ENCODE measurements at places on chromosomes 1 and 21. TPM values are rescaled to one million over a fixed set of nuclear protein-coding genes. Genes with fewer than 3 reads are reported as not detected.

GRCh38 chr1:16969057-16969611, 11.3 kb downstream of the MFAP2 start:
- no peak for DNase-seq

DNA sequence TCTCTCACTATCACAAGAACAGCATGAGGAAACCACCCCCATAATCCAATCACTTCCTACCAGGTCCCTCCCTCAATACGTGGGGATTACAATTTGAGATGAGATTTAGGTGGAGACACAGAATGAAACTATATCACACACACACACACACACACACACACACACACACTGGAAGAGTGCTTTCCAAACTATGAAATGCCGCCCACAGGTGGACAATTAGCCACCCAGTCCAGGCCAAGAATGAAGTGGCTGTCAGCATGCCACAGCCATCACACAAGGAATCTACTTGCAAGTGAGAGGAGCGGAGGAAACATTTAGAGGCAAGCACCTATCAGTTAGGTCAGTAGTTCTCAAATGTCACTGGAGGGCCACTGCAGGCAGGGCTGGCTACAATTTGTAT, 105.4 kb upstream of the HOOK1 start:
- no peak for DNase-seq

DNA sequence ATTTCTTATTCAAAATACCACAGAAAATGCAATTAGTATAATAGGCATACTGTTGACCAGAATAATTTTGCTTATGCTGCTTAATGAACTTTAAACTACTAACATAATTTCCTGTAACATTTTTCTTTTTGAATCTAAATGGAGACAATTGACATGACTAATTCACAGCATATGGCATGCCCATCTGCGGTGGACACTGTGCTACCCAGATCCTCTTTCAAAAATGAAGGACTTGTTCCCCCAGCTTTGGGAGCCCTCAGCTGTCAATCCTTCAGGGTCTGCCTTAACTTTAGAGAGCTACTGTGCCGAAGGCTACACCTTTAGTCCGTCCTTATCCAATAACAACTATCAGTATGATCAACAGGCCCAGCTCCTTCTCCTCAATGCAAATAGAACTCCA, 789.0 kb downstream of the PLA2G4A start:
- no peak for DNase-seq

DNA sequence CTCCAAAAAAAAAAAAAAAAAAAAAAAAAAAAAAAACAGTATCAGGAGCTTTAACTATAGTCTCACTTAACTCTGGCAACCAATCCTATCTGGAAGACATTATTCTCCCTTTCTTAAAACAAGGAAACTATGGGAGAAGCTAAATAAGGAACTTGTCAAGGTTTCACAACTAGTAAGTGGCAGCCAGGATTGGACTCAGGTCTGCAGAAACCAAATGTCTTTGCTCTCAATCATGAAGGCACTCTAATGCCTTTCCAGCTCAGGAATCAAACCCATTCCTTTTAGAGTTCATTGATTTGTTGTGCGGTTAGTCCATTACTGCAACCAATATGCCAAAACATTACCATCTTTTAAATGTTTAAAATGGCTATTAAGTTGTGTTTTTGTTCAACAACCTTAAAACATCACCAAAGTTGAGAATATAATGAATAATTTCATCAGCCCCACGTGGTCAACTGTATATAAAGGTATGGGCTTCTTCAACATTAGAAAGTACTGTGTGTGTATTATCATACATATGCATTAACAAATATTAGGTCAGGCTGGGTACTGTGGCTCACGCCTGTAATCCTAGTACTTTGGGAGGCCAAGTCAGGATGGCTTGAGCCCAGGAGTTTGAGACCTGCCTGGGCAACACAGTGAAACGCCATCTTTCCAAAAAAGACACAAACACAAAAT, 1.5 kb downstream of the EPRS1 start:
- DNase-seq, result no peak

DNA sequence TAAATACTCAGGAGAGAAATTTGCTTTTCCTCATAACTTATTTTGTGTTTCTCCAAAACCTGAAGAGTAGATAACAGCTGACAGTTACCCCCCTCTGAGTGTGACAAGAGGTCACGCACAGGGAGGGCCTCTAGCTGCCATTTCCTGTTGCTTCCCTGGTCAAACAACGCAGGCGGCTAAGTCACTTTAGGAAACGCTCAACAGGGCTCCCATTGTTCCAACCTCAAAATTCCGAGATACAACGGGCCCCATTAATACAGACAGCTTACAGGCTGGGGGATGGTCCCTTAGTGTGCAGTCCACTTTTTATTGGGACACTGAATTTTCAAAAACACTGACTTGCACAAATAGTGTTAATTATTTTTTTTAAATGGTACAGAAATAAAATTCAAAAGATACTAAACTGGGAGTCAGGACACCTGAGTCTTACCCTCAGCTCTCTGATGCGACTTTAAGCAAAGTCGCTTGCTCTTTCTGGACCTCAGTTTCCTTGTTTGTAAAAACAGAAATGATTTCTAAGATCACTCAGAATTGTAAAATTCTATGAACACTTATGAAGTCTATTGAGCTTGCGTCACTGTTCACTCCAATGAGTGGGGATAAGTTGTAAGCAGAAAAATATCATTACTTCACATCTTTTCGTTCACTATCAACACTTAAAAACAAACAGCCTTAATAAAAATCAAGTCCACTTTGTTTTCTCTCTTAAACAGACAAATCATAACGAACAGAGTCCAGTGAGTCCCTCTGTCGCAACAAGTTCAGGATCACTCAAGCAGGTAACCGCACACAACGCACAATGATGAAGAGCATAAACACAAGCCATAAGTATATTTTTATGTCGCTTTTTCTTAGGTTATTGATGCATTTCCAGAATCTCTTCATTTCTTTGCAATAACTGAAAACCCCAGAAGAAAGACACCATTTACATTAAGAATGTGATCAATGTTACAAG, 13.5 kb downstream of the LZIC start:
- DNase-seq, result no peak

DNA sequence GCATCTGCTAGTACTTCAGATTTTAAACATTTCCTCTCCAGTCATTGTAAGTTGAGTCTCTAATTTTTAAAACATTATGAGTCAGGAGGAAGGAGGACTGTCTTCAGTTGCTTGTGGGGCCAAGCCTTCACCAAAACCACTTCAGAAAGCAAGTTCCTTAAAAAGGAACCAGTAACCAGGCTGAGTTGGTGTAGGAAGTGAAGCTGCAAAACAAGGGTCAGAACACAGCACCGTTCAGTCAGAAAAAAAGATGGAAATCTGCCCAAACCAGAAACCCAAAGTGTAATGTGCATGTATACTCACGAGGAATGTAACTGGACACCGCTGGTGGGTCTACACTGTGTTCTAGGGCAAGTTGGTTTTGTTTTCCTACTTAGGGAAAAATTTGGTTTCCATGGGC, 402.1 kb downstream of the SETD4 start:
- no peak for DNase-seq

GRCh38 chr1:157272729-157273524, 134.7 kb upstream of the ETV3 start:
- DNase-seq, result no peak

DNA sequence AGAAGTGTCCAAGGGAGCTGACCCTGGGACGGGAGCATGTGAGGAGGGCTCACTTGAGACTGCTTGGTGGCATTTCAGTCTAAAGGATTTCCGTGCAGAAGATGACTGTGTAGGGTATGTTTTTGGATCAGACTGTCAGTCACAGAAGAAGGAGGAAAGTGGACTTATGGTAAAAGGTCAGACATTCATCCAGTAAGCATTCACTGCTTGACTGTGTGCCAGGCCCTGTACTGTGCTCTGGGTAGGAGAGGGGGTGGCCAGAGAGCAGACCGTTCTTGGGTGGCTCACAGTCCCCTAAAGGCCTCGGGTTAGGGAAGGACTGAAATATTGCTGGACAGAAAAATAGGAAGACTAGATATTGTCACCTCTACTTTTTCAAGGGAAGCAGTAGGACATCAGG, 2.1 kb upstream of the SERINC2 start:
- no peak for DNase-seq

DNA sequence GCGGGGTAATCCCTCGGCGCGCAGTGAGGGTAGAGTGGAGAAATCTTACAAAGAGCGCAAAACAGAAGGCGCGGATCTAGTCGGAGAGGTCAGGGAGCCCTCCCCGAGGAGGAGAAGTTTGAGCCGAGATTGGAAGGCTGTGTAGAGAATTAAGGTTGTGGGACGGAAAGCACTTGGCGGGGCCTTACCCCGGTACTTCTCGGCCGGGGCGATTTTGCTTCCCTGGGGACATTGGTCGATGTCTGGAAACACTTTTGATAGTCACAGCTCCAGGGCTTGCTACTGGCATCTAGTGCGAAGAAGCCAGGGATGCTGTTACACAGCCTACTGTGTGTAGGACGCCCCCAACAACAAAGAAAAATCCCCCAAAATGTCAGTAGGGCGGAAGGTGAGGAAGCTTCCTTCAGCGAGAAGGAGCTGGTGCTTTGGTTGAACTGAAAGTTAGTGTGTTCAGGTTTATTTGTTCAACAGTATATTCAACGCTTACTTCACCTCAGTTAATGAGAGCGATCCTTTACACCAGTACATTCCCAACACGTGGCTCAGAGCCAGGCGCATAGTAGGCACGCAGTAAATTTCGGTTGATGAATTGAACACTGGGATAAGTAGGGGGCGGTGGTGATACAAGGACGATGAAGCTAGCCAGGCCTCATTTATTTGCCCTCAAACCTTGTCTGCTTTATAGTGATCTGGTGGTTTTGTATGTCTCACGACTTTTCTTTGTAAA, 807 bp downstream of the CEP85 start:
- no peak for DNase-seq

Gene COL16A1
- 17.5 TPM for total RNA-seq

Gene RNU5D-1
- total RNA-seq, result not detected

Data from heart right ventricle (tissue), 16 donors.